ENCODE measurements at places on chromosomes 2 and 18.

DNA sequence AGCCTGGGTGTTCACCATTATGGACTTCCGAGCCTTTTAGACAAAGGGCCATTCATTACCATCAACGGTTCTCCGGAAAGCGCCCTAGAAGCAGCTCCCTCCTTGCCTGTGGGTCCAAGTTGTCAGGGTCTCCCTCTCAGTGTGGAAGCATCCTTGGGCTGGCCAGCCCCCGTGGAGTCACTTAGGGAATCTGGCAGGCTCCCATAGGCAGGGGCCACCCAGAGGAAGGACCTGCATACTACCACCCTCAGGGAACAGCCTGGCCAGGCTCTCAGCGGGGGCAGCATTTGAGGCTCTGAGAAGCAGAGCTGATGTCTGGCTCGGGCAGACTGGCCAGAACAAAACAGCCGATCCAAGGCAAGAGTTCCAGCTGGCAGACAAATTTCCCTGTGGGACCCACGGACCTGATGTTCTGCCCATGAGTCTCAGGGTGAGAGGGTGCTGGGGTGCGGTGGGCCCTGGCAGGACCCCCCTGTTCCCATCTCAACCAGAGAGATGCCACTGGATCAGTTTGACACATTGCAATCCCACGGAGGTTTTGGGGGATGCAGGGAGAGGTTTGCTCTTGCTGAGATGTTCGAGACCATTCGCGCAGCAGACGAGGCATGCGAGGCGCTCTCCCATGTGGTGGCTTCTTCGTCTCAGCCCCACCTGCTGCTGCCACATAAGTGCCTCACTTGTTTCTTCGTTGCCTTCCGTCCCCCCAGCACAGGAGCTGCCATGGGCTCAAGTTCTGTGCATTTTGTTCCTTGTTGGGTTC is 56.9 kb downstream of the ACKR3 start:
- DNase-seq = no peak

DNA sequence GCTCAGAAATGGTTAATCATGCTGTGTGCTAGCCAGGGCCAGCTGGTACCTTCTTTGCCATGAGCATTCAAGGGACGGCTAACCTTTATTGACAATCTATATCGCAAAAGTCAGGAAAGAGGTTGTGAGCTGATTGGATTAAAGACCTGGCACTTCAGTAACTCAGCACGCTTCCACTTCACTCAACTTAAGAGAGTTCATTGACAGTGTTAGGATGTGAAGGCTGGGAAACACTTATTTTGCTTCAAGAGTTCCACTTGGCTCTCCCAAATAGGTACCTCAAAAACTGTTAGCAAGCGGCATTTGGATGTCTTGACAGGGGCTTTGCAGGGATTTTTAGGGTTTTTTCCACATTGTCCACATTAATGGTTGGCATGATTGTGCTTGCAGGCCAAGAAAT is 25.1 kb upstream of the TXNDC2 start:
- DNase-seq = no peak

GRCh38 chr2:145593991-145594614 is 1074.2 kb upstream of the ZEB2 start:
- no peak for DNase-seq

- no peak for DNase-seq
These were observed 77.1 kb upstream of the EPHA4 start for GRCh38 chr2:221649051-221649775.

DNA sequence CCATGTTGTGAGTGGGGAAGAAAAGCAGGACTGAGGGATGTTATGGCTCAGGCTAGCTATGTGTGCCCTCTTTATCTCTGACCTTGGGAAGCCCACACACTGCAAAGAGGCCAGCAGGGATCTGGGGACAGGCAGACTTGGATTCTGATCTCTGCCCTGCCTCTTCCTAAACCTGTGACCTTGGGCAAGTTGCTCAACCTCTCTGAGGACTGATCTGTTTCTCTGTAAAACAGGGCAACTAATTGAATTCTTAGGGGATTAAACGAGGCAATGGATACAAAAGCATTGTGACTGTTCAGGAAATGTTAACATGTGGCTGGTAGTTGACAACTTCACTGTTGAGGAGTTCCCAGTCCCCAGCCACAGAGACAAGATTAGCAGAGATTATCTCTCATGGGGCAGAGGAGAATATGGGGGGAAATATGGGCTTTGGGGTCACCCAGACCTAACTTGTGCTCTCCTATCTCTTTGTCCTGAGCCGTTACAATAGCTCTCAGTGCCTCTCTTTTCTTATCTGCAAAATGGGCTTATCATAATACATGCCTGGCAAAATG is 184.7 kb upstream of the GLI2 start:
- no peak for DNase-seq

DNA sequence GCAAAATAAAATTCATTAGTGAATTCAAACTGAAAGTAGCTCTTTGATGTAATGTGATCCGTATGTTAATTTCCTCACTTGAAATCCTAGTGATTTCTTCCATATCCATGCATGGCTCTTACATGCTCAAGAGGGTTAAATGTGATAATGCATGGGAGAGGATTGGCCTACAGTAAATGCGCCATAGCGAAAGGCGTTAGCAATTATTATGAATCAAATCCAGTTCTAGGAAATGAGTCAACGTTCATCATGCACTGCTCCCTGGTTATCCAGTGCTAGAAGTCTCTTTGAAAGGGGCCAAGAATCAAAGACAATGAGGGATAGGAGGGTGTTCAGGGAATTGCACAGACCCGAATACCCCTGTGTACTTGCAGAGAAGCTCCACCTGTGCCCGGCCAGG is 101.4 kb upstream of the RASGRP3 start:
- no peak for DNase-seq

GRCh38 chr2:127783101-127783500 is 27.9 kb downstream of the WDR33 start:
- DNase-seq = no peak

DNA sequence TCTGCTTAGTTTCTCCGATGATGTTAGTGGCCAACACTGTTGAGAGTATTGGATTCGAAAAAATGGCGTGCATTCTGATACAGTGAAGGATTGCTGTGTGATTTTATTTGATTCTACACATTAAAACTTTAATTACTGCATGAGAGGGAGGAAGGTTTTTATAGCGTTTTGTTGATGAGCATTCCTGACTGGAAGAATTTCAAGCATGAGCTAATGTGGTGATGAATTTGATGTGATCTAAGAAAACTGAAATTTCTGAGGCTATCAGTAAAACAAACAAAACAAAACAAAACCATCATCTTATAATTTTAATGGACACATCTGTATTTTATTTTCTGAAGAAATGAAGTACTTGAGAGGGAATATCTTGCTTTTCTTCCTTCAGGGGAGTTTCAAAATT is 59.6 kb downstream of the ITGB6 start:
- no peak for DNase-seq
